Suprapubic skin (tissue), 4 donors: ENCODE measurements at places on chromosomes 11 and 22. TPM values are rescaled to one million over a fixed set of nuclear protein-coding genes. Genes with fewer than 3 reads are reported as not detected.

Gene INS
- total RNA-seq: not detected

Gene SCUBE1
- total RNA-seq: 0.47 TPM

Gene ART1
- not detected for total RNA-seq

- H3K27ac ChIP-seq: no peak overlapping the region
- DNase-seq: no peak
- H3K27me3 ChIP-seq: no peaks in the 10 kb centered on the region
Measured at GRCh38 chr11:124346311-124346955, 26.4 kb upstream of the OR8D2 start.

DNA sequence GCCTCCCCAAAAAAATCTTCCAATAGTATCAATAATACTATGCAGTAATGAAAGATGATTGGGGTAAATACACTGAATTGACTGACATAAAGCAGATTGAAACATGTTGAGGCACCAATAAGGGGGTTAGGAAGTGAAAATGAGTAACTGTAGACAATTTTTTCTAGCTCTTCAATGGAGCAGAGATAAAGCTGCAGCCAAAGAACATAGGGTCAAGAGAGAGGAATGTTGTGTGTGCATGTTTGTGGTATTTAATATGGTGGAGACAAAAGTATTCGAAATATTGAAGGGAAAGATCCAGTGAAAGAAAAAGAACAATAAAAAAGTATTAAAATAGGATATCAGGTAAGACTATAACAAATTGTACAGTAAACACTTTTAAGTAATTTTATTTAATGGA is 450.0 kb upstream of the CCDC179 start:
- no peaks in the 10 kb centered on the region for H3K4me1 ChIP-seq
- H3K4me3 ChIP-seq: no peak overlapping the region
- H3K27ac ChIP-seq: no peak overlapping the region

DNA sequence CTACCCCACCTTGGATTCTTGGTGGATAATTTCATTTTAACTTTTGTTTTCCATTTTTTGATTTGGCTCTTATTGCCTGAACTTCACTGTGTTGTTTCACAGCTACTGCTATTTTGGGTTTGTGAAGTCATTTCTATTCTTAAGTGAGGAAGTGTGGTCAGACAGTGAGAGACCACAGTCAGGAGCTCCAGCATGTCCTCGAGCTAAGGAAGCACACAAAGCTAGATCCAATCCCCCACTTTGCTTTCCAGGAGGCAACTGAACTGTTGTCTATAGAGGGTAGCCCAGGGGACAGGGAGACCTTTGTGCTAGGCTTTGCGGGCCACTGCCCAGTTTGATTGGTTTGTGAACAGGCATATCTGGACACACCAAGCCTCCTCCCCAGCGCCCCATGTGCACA is 251.8 kb upstream of the KIRREL3 start:
- no peak overlapping the region for H3K4me3 ChIP-seq
- no peaks in the 10 kb centered on the region for H3K36me3 ChIP-seq
- H3K27ac ChIP-seq: no peak overlapping the region
- H3K4me1 ChIP-seq: peaks cover 2% of the 10 kb centered on the region
